ENCODE measurements at places on chromosomes 3 and 15.
A peak's percentile ranks its signal among the peaks of the same experiment; 100 is the strongest.

DNA sequence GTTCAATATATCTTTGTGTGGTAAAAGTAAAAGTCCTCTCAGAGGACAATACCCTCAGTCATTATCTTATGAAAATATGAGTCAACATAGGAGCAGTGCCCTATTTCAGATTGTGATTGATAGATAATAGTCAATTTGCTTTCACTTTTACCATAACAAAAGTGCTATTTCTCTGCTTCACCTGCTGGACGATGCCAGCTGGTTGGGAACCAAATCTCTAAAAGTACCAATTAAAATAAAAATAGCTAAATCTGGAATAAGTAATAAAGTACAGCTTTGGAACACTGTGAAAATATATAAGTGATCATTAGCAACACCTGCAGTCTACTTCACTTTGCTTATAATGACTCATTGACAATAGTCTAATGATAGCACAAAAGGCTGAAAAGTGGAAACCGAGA is 390.3 kb upstream of the AGTR1 start:
- no peak for DNase-seq

DNA sequence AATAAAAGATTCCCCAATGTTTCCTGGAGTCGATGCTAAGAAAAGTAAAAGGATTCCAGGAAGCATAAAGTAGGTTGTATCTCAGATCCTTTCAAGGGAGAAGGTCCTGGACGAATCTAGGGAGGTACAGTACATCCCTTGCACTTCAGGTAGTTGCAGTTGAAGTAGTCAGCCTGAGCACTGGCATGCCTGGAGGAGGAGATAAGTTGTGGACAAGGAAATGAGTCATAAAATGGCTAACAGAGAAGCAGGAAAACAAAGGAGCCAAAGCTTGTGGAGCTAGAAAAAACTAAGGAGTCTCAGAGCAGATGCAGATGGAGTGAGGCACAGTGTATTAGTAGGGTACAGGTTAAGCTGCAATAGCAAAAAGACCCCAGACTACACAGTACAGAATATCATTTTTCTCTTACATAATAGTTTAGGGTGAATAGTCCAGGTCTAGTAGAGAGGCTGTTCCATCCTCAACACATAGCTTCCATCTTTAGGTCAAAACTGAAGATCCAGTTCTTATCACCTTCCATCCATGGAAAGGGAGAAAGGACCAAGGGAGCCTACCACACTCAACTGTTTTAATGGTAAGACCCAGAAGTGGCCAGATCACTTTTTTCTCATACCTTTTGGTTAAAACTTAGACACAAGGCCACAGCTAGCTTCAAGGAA is 41.3 kb downstream of the COL6A5 start:
- DNase-seq = peak; percentile 65

- no peak for DNase-seq
These were observed 7.6 kb downstream of the GADL1 start for GRCh38 chr3:30886888-30887287.

DNA sequence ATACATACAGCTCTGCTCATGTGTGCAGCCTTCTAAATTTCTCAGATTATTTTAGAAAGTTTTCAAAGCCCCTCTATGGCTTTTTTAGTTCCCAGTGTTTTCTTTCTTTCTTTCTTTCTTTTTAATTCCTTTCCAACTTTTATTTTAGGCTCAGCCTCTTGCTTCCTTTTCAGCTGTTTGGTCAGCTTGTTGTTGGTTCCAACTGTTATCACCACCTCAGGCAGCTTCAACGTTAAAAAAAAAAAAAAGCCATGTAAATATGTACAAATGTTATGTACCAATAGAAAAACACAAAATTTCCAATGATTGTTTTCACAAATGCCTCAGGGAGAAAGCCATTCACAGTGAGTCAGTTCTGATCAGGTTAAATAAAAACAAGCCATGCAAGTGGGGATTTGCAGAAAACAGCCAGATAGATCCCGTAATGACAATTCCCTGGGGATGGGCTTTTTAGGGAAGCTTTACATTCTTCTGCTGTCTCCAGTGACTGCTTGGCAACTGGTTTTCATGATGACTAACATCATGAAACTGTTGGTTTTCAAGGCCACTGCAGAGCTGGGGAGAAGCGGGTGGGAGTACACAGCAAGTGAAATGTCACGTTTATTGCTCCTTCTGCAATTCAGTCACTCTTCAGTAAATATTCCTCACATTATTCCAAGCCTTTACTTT is 908.4 kb downstream of the EPHA3 start:
- peak; percentile 84 for DNase-seq

DNA sequence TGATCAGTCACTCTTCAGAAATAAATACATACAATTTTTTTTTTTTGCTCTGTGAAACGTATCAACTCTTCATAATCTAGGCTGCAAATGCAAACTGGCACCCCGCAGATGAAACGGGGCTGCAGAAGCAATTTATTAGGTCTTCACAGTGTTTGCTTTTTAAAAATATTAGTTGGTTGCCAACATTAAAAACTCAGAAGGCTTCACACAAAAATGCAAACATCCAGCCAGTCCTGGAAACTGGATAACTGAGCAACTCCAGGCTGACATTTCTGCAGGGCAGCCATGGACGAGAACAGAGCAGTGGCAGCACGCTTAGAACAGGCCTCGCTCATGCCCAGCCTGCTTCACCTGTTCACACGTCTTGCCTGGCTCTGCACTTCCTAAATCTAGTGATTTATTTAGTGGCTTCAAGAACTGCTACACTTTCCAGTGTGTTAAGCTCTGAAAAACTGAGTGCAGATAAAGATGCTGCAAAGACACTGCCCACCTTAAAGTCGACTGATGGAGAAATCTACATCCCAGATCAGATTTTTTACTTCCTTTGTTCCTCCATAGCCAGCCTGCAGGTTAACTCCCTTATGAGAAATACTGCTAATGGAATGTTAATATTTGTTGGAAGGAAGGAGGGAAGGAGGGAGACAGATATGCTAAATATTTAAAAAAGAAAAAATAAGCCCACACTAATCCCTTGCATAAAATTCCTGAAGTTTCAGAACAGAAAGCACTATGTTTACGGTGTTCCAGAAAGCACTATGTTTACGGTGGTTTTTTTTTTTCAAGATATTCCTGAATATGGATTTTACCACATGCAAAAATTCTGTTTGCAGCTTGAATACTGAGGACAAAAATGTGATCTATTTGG is 53.6 kb downstream of the SETMAR start:
- no peak for DNase-seq

- peak; percentile 13 for DNase-seq
These were observed 26.2 kb downstream of the ARPP21 start for GRCh38 chr3:35665390-35666055.

DNA sequence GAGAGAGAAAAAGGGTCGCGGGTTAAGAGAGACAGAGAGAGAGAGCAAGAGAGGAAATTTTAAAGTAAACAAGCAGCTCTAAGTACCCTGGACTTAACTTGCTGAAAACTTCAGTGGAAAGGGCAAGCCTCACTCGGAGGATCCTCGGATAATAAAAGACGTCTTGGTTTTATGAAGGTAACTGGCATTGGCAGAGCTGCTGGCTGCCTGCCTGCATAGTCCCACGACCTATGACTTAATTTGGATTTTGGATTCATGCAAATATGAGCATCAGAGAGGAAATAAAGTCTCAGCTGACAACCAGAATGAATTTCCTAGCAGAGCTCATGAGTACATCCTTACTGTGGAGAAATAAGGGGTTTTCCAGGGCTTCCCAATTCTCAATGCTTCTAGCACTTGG is 95.1 kb upstream of the PDZRN3 start:
- peak; percentile 75 for DNase-seq

- DNase-seq = no peak
These were observed 14.4 kb downstream of the MINDY4B start for GRCh38 chr3:150890831-150891230.

- no peak for DNase-seq
These were observed 8.6 kb upstream of the CTNNB1 start for GRCh38 chr3:41190509-41191284.

DNA sequence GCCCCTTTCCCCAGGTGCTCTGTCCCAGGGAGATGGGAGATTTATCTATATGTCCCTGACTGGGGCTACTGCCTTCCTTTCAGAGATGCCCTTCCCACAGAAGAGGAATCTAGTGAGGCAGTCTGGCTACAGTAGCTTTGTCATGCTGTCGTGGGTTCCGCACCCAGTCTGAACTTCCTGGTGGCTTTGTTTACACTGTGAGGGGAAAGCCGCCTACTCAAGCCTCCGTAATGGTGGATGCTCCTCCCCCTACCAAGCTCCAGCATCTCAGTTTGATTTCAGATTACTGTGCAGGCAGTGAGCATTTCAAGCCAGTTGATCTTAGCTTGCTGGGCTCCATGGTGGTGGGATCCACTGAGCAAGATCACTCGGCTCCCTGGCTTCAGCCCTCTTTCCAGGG is 35.4 kb upstream of the SLC7A14 start:
- DNase-seq = no peak

DNA sequence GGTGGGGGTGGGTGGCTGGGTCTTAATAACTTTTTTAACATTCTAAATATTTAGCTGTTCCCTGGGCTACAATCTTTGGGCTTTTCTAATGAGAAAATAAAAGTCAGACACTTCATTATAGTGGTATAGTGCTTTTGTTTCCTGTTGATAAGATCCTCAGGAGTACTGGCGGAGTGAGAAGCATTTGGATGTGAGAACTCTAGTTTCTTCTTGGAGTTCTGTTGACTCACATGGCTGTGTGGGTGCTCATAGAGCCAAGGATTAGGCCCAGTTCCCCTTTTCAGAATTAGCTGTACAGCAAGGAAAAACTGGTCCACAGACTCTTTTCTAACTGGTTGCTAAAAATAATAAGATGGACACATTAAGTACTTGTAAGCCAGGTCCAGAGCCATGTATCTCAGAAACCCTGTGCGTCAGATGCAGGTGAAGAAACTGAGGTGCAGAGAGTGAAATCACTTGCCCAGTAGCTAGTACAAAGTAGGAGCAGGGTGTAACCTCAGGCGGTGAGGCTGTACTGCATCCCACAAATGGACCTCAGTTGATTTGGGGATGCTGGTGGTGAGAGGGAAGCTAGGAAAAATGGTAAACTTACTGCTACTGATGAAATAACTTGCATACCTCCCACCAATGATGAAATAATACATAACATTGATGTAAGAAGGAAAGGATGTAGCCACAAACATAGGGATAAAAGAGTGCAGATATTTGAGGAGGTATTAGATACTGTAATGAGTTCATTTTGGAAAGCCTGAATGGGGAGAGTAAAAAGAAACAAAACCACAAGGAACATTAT is 2.3 kb downstream of the ITPR1 start:
- DNase-seq = no peak

DNA sequence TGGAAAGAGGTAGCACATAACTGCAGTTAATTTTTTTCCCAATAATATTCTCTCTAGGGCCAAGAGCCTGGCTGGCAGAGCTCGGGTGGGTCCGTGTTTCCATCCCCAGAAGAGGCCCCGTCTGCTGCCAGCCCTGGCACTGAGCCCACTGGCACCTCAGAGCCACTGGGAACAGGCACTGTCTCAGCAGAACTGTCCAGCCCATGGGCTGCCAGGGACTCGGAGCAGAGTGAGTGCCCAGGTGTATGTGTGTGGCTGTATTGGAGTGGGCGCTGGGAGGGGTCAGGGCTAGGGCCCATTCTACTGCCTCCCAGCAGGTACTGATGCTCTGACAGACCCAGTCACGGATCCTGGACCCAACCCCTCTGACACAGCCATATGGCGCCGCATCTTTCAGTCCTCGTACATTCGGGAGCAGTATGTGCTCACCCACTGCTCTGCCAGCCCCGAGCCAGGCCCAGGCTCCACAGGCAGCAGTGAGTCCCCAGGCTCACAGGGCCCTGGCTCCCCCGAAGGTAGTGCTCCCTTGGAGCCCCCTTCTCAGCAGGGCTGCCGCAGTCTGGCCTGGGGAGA is 8.9 kb downstream of the VWA5B2 start:
- DNase-seq = no peak

DNA sequence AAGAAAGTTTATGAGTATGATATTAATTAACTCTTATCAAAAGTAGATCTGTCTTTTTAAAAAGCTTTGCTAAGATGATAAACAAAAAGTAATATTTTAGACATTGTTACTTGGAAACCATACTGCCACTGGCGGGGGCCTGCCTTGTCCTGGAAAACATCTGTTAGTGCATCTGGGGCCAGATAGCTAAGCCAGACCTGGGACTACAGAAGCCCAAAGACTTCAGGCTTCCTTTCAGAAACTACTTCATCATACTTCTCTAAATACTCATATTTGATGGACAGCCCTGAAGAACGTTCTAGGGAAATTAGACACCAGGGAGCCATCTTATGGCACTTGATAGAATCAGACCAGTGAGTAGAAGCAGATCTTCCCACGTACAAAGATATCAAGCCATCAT is 795.4 kb upstream of the SEMA6D start:
- DNase-seq = no peak

GRCh38 chr3:150840802-150841515 is 64.3 kb downstream of the MINDY4B start:
- DNase-seq = no peak

DNA sequence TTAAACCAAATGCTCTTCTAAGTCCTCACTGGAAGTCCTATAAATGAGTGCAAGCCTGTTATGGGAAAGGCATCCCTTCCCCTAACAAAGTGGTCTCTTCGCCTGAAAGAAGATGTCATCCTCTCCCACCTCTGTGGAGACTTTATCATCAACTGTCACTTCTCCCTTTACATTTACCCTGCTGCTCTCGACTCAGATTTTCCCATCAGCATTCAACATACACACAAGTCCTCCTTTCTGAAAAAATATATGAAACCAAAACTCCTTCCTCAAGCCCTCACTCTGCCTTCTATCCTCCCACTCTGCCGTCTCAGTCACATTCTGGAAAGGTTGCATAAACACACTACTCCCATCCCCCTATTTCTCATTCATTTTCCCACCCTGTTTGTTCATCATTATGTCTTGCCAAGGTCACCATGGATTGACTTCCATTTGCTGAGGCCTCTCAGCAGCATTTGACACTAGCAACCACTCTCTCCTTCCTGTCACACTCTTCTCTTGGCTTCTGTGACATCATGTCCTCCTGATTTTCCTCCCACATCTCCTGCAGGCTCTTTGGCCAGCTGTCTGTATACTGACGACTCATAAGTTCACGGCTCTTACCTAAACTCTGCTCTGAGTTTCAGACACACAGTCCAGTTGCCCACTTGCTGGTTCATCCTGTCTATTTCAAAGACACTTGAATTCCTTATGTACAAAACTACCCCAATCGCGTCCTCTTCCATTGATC is 70.3 kb upstream of the SMAD3 start:
- peak; percentile 54 for DNase-seq
